ENCODE measurements at places on chromosomes 5 and 9.

DNA sequence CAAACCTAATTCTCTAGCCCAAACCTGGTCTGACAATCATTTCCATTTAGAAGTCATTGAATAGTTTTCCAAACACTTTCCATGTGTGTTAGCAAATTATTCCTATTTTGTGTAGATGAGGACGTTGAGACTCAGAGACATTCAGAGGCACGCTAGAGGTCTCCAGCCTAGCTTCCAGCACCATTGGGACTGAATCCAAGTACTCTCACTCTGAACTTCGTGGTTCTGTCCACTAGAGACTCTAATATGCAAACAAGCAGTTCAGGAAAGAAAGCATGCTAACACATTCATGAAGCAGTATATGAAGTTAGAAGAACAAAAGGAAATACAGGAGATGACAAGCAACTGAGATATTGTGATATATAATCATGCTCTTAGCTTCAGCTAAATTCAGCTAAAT is 354.8 kb downstream of the NTRK2 start:
- no peak for DNase-seq

GRCh38 chr5:124952079-124952478 is 205.6 kb upstream of the ZNF608 start:
- no peak for DNase-seq

DNA sequence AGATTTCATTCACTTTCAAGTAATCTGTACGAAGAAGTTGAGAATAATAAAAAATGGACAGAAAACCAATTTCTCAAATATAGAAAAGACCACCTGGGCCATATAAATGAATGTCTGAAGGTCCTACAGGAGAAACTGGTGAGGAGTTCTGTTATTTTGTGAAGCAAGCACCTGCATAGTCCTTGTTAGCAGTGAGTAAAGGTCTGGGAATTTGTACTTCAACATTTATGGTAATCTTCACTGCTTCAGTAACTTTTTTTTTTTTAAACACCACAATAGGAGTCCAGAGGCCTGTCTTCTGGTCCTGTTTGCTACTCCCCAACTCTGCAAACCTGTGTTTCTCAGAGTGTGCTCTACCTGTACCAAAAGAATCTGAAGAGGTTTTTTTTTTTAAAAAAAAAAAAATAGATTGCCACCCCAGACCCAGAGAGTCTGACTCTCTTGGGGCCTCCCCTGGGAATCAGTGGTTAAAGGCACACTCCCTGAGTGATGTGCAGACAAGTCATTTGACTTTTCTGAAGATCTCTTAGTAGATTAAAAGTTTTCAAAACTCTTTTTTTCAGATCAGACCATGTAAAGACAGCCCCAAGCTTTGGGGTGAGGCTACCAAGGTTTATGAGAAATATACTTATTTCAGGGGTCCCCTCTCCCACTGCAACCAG is 55.5 kb downstream of the FAM81B start:
- DNase-seq: no peak

DNA sequence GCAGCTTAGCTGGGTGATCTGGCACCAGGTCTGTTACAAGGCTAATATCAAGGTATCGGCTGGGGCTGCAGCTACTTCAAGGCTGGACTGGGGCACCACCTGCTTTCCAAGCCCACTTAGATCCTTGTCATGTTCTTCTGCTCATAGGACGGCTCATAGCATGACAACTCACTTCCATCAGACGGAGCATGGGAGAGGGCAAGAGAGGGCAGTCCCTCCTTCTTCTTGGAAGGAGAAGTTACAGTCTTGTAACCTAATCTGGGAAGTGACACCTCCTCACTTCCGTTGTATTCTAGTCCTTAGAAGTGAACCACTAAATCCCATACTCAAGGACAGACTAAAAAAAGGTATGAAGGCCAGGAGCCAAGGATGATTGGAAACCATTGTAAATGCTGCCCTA is 258.2 kb downstream of the MAST4 start:
- DNase-seq: no peak

- DNase-seq: no peak
Observed at GRCh38 chr9:130042406-130042884, 544 bp downstream of the FNBP1 start.

GRCh38 chr9:108961151-108961550 is 27.0 kb downstream of the ABITRAM start:
- no peak for DNase-seq

- DNase-seq: no peak
Observed at GRCh38 chr5:147763791-147764525, 18.6 kb downstream of the JAKMIP2 start.

DNA sequence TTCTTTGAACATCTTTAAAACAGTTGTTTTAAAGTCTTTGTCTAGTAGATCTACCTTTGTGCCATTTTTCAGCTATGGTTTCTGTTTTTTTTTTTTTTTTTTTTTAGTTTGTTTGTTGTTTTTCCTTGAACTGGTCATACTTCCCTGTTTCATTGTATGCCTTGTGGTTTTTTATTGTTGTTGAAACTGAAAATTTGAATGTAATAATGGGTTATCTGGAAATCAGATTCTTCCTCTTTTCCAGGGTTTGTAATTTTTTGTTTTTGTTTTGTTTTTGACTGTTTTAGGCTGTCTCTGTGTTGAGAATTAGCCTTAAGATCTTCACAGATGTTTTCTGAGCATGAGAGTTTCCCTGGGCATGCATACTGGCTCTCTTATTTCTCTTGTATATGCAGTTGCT is 269.6 kb upstream of the DAP start:
- no peak for DNase-seq

- DNase-seq: no peak
Observed at GRCh38 chr5:125696762-125697161, 726.4 kb upstream of the GRAMD2B start.

GRCh38 chr9:89541798-89542197 is 43.9 kb upstream of the SEMA4D start:
- DNase-seq: no peak

- no peak for DNase-seq
Observed at GRCh38 chr5:22757776-22758175, 95.4 kb downstream of the CDH12 start.

GRCh38 chr5:91151947-91152346 is 231.2 kb downstream of the ARRDC3 start:
- no peak for DNase-seq

GRCh38 chr9:131627648-131628458 is 82.5 kb downstream of the PRRT1B start:
- peak; percentile 57 for DNase-seq

DNA sequence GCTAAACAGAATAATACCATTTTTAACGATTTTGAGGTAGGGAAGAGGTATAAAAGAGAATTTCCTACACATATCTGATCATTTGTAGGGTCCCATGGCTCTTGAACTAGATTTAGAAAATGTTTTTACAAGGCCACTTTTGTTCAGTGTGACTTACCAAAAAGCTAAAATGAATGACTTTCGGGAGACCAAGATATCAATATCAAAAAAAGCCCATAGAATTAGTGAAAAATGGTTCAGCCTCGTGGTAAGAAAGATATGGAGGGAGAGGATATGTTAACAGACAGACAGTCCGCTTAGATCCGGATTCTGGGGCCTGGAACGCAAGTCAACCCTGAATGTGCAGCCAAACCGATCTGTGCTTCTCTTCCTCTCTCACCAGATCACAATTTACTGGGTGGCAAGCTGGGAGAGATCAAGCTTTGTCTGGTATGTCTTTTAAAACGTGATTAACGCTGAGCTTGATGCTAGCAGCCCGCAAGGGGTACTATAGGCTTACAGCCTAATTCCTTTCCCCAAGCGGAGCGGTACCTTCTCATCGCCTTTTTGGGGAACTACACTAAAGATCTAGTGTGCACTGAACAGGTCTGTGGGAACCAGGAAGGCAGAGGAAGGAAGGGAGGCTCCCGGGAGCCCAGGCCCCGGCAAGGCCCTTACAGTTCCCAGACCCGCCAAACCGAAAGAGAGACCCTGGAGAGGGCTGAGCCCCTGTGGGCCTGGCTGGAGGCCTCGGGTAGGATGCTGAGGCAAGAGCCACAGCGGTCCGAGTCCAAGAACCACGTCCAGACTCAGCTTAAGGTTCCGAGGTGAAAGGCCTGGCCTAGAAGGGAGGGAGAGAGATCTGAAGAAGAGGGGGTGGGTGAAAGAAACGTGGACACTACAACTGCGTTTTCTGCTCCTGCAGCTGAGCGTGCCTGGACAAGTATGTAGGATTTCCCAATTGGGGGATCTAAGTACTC is 2.9 kb downstream of the NR2F1-AS1 start:
- DNase-seq: no peak

DNA sequence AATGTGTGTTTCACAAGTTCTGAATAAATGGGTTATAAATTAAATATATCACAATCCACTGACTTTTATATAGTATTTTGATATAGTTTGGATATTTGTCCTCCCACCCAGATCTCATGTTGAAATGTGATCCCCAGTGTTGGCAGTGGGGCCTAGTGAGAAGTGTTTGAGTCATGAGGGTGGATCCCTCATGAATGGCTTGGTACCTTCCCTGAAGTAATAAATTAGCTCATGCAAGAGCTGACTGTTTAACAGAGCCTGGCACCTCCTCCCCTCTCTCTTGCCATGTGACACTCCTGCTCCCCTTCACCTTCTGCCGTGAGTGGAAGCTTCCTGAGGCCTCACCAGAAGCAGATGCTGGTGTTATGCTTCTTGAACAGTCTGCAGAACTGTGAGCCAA is 127.9 kb upstream of the PALM2AKAP2 start:
- no peak for DNase-seq

GRCh38 chr5:53392073-53392472 is 88.4 kb upstream of the FST start:
- DNase-seq: no peak

GRCh38 chr5:6465831-6466790 is 17.5 kb downstream of the UBE2QL1 start:
- DNase-seq: no peak

DNA sequence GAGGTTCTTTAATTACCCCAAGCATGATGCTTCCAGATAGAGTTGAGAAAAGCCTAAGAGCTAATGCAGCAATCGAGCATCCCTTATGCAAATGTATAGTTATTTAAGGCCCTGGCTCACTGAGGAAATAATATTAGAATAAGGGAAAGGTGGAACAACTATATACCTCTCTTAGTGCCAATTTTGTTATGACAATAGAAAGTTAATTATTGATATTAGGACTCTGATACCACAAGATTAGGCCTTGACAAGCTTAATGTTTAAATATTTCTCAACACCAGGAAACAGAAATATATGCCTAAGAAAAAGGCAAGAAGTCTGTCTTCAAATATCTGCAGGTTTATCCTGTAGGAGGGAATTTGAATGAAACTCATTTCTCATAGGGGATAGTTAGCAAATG is 371.0 kb downstream of the PRELID2 start:
- no peak for DNase-seq

DNA sequence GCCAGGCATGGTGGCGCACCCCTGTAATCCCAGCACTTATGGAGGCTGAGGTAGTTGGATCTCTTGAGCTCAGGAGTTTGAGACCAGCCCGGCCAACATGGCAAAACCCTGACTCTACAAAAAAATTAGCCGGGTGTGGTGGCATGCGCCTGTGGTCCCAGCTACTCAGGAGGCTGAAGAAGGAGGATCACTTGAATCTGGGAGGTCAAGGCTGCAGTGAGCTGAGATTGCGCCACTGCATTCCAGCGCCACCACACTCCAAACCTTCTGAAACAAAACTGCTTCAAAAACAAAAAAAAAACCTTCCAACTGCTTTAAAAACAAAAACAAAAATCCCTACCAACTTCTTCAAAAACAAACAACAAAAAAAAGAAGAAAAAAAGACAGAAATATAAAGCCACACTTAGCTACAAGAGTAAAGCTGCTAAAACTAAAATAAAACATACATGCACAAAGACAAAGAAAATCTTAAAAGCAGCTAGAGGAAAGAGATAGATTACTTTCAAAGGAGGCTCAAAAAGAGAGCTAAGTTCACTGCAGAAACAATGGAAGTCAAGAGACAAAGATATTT is 11.4 kb downstream of the DCAF10 start:
- no peak for DNase-seq

DNA sequence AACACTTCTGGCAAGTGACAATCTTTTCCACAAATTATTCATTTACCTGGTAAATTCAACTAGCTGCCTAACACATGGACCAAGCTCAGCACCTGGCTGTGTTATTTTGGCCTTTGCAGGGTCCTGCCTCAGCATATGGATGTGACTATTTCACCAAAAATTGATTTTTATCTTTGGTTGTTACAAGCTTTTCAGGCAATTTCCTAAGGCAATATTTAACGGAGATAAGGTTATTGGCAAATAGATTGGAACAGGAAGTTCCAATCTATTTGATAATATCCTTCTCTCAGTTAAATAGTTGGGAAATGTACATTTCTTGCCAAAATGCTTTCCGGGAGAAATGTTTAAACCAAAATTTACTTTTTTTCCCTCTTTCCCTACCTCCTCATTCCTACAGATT is 415.2 kb upstream of the SMARCA2 start:
- DNase-seq: no peak

GRCh38 chr9:105967797-105968196 is 273.5 kb downstream of the TMEM38B start:
- DNase-seq: no peak

DNA sequence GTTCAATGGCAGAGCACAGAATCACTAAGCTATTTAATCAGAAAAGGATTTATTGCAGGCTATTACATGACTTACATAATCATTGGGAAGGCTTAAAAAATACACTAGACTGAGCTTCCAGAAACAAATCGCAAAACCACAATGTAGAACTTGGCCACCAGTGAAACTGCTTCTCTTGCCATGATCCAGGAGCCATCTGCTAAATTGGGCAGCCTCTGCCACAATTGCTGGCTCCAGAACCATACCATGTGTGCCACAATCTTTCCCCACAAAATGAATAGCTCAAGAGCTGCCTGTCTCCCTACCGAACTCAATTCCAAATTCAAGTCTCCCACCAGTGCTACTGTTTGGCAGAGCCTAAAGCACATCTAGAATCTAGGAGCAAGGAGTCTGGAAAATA is 9.8 kb upstream of the ERAP1 start:
- DNase-seq: no peak

- DNase-seq: no peak
Observed at GRCh38 chr5:43043400-43043756, 3.3 kb upstream of the ANXA2R start.

- no peak for DNase-seq
Observed at GRCh38 chr9:77018058-77018968, 1.1 kb upstream of the FOXB2 start.

DNA sequence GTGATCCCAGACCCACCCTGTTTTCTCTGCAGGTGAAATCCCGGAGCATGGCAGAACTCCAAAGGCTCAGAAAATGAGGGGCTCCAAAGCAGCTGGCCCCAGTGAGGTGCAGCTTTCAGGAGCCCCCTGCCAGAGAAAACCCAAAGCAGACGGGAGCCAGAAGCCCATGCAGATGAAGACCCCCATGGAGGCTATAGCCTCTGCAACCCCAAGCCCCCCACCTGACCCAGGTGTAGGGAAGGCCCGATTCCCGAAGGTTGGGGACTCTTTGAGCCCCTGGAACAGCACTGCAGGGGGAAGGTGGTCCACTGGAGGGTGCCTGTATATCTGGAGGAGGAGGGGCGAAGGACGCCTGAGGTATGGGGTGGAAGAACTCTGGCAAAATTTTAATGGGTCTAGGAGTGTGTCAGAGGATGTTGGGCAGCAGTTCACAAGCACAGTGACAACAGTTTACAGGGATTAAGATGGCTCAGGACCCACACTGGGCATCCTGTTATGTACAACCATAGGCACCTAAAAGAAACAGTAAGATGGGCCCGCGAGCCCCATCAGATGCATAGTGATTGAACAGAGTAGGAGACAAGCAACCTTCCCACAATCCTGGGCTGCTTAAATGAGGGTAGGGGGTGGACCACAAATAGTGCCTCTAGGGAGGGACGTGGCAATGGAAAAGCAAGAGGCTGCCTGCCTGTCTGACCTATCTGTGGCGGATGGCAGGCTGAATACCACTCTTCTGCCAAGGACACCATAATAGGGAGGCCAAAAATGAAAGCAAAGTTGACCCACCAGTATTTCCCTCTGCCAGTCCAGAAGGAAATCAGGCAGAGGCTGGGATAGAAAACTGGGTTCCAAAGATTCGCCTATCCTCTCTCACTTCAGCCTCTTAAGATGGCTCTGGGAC is 16.4 kb upstream of the ANXA6 start:
- no peak for DNase-seq

Data from stimulated activated CD8-positive, alpha-beta memory T cell treated with anti-CD3 and anti-CD28 coated beads, Interleukin-4, amount 100 ng/mL, for 4 hours (primary cell).